ENCODE measurements at places on chromosomes 13 and 19.

- DNase-seq, result no peak
Measured at GRCh38 chr13:113835461-113836270, 28.2 kb downstream of the GAS6 start.

GRCh38 chr13:39777527-39778061 lies 122.1 kb downstream of the COG6 start:
- no peak for DNase-seq

DNA sequence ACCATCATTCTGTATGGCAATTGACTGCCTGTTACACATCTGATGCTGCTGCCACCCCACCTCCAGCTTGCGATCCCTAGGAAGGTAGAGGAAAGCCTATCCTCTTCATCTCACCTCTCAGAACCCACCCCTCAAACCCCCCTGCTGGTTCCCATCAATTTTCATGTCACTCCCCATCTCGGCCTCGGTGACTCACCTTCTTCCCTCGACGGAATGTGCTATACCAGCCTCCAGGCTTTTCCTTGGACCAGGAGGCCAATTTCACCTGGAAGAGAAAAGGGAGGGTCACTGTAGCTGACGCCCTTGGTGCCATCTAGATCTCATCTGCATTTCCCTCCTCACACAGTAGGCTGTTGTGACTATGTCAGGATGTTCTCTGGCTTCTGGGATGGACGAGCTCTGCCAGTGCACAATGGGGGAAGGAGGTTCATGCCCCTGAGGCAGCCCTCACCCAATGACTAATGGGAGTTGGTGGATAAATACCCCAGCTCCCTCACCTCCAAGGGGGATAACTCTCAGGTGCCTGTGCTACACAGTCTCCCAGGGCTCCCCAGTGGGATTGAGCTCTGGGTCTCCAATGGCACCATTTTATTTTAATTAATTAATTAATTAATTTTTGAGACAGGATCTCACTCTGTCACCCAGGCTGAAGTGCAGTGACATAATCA lies 26.4 kb upstream of the OLFM2 start:
- DNase-seq, result no peak

DNA sequence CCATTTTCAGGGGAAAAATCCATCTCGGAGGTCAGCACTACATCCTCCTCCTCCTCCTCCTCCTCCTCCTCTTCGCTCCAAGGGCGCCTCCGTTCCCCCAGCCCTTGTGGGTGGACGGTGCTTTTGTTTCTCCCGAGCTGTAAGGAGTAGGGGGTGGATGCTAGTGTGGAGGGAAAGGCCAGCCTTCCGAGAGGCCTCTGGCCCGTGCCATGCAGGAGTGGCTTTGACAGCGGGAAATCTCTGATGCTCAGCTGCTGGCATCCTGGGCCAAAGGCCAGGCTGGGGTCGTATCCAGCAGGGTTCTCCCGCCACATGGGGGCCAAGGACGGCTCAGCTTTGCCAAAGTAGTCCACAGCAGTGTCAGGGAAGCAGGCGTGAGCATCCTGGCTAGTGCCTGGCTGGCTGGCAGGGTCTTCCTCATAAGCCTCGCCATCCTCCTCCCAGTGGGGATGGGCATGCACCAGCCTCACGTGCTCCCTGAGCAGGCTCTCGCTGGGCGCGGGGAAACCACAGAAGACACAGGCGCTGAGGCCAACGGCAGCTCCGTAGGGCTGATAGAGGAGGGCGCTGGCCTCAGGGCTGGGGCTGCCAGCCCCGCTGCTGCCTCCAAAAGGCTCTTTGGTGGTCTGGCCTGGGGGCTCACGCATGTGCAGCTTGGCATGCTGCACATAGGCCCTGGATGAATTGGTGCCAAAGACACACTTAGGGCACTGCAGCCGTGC lies 10.5 kb downstream of the WIZ start:
- no peak for DNase-seq

DNA sequence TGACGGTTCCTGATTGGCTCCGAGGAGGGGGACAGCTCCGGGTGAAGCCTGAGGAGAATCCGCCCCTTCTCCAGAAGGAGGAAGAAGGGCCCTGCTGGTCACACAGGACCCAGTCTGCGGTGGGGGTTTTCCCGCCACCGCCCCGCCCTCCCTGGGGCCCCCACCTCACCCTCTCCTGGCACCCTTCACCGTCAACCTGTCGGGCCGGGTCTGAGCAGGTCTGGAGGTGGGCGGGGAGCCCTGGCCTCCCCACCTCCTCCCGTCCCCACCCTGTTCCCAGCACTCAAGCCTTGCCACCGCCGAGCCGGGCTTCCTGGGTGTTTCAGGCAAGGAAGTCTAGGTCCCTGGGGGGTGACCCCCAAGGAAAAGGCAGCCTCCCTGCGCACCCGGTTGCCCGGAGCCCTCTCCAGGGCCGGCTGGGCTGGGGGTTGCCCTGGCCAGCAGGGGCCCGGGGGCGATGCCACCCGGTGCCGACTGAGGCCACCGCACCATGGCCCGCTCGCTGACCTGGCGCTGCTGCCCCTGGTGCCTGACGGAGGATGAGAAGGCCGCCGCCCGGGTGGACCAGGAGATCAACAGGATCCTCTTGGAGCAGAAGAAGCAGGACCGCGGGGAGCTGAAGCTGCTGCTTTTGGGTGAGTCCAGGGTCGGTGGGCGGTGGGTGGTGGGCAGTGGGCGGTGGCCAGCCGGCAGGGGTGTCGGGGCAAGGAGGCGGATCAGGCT lies at the start of gene GNA15:
Gene GNA15, plus strand, starts transcription at position 73 of the 723 bp plus-strand sequence. Its CDS starts 418 bp downstream, at position 491.
- no peak for DNase-seq

DNA sequence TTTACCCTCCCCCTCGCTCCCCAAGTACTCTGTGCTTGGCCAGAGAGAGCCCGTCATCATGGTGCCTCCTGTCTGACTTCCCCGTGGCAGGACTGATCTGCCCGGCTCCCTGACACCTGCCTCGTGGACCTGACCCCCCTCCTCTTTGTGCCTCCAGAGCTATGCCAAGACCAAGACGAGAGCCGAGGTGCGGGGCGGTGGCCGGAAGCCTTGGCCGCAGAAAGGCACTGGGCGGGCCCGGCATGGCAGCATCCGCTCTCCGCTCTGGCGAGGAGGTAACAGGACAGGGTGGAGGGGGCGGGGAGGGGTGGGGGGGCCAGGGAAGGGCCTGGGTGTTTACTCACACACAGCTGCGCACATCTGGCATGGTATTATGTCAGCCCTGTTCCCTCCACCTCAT lies 4.5 kb downstream of the MRPL4 start:
- DNase-seq, result no peak

DNA sequence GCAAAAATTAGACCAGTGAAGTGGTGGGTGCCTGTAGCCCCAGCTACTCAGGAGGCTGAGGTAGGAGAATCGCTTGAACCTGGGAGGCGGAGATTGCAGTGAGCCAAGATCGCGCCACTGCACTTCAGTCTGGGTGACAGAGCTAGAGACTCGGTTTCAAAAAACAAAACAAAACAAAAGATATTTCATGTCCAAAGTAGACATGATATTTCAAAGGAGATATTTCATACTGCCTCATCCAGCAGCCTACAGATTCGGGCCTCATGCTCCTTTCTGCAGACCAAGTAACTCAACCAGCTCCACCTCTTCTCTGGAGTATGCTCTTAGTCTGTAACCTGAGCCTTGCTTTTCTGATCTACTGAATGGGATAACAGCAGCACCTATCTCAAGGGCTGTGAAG lies 15.0 kb downstream of the ZC3H4 start:
- DNase-seq, result no peak

- no peak for DNase-seq
Measured at GRCh38 chr13:111903143-111903542, 163.8 kb upstream of the SOX1 start.

DNA sequence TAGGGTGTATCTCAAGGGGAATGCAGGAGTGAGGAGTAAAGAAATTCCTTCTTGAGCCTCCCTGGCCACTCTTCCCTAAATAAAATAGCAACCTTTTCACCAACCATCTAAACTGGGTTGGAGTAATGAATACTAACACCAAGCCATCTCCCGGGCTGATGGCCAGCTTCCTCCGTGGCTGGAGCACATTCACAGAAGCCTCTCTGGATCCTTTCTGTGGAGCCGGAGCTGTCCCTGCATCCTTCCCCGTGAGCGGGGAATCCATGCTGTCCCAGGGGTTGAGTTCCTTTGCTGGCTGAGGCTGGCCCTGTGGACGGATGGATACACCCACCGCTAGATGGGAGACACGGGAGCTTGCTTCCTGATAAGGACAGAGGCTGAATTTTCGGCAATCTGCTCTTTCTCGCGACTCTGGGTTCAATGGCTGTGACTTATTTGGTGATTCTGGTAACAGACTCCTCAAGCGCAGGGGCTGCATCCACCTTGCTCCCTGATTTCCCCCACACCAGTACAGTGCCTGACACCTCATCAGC lies 370.3 kb downstream of the ZNF536 start:
- no peak for DNase-seq

DNA sequence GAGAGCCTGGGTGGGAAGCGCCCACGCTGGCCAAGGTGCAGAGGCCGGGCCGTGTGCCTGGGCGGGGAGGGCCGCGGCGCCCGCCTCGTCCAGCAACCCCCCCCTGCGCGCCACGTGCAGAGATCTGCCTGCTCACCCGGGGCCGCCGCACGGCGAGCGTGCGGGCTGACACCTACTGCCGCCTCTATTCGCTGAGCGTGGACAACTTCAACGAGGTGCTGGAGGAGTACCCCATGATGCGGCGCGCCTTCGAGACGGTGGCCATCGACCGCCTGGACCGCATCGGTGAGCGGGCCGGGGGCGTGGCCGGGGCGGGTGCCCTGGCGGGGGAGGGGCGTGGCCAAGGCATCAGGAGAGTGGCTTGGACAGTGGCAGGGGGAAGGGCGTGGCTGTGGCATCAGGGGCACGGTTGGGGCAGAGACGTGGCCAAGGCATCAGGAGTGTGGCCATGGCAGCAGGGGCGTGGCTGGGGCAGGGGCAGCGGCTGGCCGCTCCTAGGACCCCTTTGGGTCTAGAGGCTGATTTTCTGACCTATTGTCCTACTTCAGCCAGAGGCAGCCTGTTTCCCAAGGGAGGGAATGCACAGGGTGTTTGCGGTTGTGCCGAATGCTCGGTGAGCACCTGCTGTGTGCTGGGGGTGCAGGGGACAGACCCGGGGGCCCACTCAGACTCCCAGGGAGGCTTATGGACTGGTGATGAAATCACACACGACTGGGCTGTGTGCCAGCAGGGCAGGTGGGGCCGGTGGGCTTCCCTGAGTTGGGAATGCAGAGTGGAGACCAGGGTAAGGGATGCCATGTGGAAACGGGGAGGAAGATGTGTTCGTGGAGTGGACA lies 19.4 kb downstream of the POLRMT start:
- DNase-seq, result no peak

- no peak for DNase-seq
Measured at GRCh38 chr19:55493052-55493644, 4.9 kb downstream of the SSC5D start.

DNA sequence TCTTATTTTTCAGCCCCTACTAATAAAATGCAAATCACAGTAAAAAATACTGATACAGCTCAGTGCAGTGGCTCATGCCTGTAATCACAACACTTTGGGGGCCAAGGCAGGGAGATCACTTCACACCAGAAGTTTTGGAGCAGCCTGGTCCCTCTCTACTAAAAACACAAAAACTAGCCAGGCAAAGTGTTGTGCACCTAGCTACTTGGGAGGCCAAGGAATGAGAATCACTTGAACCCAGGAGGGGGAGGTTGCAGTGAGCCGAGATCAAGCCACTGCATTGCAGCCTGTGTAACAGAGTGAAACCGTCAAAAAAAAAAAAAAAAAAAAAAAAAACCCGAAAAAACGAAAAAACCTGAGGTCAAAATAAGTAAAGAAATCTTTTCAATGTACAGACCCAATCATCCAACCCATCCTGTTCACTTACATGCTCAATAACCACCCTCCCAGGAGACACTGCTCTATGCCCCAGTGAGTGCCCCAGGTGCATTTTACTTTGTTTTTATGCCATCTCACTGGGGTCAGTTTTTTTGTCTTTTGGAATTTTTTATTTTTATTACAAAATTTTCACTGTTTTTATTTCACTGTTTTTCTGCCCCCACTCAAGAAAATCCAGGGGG lies 107.0 kb downstream of the ZNF486 start:
- no peak for DNase-seq
